ENCODE measurements at places on chromosomes 7 and 10.
A peak's percentile ranks its signal among the peaks of the same experiment; 100 is the strongest.

DNA sequence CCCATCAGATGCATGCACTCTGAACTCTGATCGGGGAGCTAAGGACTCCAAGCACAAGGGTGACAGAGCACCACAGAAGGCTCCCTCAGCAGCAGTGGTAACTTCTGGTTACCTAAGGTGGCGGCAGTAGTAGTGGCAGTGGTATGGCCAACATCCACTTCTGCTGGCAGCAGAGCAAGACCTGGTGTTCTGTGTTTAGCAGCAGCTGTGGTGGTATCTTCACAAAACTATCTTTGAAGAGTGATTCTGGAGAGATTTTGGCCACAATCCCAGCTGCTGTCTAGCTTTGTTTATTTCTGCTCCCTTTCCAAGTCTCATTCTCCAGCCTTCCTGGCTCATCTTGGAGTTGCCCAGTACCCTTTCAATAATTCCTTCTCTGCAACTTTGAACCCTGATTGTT is 102.4 kb upstream of the LRGUK start:
- peak; percentile 19 for DNase-seq

DNA sequence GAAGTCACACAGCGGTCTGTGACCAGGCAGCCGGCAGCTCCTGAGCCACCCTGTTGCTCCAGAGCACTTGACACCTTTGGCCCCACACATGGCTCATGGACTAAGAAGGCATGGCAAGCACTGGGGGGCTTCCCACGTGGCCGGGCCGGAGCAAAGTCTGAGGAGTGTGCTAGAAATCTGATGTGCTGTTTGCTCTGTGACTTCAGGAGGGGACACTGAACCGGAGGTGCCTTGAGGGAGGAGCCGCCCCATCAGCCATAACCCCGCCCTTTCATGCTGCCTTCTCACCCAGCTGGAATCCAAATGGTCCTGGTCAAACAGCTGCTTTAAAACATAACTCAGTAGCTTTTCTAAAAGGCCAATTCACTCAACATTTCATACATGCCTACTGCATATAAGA is 33.5 kb downstream of the PROSER2 start:
- DNase-seq, result no peak

DNA sequence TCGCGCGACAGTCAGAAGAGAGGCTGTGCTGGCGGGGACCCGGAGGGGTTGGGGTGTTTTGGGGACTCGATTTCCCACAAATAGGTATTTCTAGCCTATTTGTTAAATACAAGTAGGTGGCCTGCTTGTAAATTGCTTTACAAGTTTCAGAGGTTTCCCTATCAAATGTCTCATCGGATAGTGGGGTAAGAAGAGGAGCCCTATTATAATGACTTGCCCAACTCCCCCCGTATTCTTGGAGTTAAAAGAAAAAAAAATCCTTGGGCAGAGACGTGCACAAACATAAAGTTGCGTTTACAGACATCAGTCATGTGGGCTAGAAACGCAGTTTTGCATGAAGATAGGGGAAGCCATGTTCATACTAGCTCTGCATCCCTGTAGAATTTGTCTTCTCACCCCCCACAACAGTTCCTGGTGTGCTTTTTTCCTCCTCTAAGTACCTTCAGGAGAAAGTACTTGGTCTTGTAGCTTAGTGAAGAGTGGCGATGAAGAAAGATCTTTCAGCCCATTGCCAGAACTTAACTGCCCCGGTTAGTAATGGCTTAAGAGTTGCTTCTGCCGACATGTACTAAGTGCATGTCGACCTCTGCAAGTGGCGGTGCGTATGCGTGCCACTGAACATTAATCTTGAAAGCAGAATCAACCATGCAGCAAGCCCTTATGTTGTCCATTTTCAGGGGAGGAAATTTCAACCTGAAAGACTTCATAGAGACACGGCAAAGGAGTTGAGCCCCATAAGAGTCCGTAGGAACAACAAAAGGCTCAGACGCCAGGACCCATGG is 832 bp upstream of the TIAL1 start:
- DNase-seq, result no peak

GRCh38 chr10:97647556-97647955 is 7.1 kb downstream of the PI4K2A start:
- DNase-seq, result no peak

DNA sequence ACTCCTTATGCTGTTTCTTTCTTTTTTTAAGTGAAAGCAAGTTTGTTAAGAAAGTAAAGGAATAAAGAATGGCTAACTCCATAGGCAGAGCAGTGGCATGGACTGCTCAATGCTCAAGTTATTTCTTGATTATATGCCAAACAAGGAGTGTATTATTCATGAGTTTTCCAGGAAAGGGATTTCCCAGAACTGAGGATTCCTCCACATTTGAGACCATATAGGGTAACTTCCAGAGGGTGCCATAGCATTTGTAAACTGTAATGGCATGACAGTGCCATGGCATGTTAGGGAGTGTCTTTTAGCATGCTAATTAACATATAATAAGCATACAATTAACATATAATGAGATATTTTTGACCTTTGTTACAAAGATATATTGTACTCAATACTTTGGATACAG is 1034.5 kb upstream of the PHF14 start:
- DNase-seq, result no peak

GRCh38 chr7:70615066-70615606 is 516.8 kb upstream of the GALNT17 start:
- DNase-seq, result no peak

- DNase-seq, result no peak
These were observed 562.8 kb downstream of the SUGCT start for GRCh38 chr7:40697653-40698052.

DNA sequence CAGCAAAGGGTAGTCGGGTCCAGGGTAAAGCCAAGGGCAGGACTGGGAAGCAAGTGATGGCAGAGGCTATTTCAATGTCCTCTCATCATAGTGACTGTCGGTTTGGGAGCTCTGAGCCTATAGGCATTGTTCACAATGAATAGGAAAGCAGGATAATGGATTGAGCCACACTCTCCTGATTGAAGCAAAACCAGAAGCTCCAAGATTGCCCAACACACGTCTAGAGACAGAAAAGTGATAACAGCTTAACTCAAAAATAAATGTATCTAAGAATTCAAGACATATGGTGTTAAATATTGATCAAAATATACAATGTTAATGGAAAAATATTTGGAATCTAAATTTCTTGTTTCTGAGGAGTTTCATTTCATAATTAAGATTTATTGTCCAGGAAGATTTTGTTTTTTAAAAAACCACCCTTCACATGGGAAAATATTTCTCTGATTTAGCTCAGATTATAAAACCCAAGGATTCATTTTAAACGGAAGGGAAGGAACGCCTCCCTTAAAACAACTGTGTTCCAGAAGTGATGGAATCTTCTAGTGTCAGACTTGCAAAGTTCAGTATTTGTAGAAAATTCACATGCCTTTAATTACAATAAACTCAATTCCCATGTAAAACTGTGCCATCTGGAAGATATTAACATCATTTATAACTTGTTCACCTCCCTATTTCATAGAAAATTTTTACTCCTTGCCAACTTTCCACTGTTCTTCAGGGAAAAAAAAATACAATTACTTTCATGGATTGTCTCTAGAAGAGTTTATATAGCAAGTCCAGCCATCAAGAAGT is 54.5 kb downstream of the NRP1 start:
- no peak for DNase-seq

DNA sequence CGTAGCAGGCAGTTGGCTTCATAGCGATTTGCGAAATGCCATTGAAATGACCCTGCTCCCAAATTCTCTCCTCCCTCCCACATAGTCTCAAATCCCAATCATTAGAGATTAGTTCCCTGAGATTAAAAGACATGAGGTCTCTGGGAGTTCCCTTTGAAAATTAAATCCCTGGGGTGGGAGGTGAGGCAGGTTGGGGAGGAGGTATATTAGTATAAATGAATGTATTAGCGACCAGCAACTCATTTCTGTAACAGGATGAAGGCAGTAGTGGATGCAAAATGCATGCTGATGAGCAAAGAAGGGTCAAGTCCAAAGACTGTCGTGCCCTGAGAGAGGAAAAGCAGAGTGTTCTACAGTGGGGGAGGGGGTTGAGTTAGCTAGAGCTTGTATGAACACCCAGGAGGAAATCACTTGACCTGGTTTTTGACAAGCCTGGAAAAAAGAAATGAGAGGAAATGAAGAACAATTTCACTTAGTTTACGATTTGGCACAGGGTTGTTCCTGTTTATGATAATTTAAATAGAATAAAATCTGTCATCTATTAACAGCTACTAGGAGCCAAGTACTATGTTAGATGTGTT is 79.6 kb upstream of the MTPN start:
- no peak for DNase-seq

- no peak for DNase-seq
These were observed 19.4 kb downstream of the GATA3 start for GRCh38 chr10:8073691-8074416.

All from femur (tissue), 1 donor.